ENCODE measurements at places on chromosomes 7 and 10.

GRCh38 chr10:2948127-2948854 is 119.1 kb upstream of the PFKP start:
- H3K27me3 ChIP-seq, result no peaks in the 10 kb centered on the region
- H3K36me3 ChIP-seq, result no peaks in the 10 kb centered on the region
- peak overlapping the region; percentile 34 for H3K4me3 ChIP-seq
- H3K4me1 ChIP-seq, result peaks cover 24% of the 10 kb centered on the region

DNA sequence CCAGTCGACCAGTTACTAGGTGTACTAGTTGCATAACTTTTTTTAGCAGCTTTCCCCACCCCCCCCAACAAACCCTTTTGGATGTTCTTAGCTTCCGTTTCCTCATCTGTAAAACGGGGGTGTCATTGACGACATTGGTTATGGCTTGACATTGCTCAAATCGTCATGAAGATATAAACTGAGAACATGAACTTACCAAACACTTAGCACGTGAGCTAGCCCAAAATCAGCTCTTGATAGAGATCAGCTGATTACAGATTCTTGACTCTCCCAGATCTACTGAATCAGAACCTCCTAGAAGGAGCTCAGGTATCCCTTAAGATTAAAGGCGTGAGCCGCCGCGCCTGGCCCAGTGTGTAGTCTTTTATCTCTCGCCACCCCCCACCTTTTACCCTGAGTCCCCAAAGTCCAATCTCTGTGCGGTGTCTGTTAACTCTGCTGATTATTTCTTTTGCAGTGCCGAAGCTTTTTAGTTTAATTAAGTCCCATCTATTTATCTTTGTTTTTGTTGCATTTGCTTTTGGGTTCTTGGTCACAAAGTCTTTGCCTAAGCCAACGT is 1.0 kb upstream of the GNA12 start:
- H3K27me3 ChIP-seq, result no peaks in the 10 kb centered on the region
- no peaks in the 10 kb centered on the region for H3K36me3 ChIP-seq
- DNase-seq, result no peak
- H3K27ac ChIP-seq, result no peak overlapping the region
- peak overlapping the region; percentile 80 for H3K4me3 ChIP-seq
- H3K4me1 ChIP-seq, result peaks cover 7% of the 10 kb centered on the region

DNA sequence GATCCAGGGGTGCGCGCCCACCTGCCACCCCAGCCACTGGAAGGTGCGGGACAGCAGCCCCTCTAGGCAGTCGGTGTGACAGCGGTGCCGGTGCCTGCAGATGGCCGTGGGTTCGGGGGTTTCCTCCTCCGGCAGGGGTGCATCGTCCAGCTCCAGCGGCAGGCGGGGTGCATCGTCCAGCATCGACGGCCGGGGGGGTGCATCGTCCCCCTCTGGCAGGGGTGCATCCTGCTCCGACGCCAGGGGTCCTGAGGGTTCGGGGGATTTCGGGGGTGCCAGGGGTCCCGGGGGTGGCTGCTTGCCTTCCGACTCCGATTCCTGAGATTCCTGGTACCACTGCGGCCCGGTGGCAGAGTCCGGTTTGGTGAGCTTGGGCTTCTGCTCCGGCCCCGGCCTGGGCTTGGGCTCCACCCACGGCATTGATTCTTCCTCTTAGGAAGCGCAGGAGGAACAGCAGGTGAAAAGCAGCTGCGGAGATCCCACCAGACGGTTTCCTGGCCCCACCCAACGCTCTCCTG is 90.2 kb upstream of the RAB18 start:
- H3K36me3 ChIP-seq, result no peaks in the 10 kb centered on the region
- H3K4me1 ChIP-seq, result no peaks in the 10 kb centered on the region
- no peak overlapping the region for H3K4me3 ChIP-seq
- no peak for DNase-seq

GRCh38 chr7:107085180-107085579 is 40.7 kb downstream of the PRKAR2B start:
- no peak overlapping the region for H3K27ac ChIP-seq
- H3K4me1 ChIP-seq, result no peaks in the 10 kb centered on the region
- no peak overlapping the region for H3K4me3 ChIP-seq

GRCh38 chr7:157612664-157613561 is 276.1 kb downstream of the DNAJB6 start:
- H3K4me1 ChIP-seq, result no peaks in the 10 kb centered on the region
- H3K27ac ChIP-seq, result no peak overlapping the region
- no peaks in the 10 kb centered on the region for H3K27me3 ChIP-seq
- no peak for DNase-seq

- DNase-seq, result no peak
- peaks cover 10% of the 10 kb centered on the region for H3K36me3 ChIP-seq
- no peaks in the 10 kb centered on the region for H3K4me1 ChIP-seq
These were observed 102.1 kb downstream of the CUX1 start for GRCh38 chr7:101919363-101920115.

DNA sequence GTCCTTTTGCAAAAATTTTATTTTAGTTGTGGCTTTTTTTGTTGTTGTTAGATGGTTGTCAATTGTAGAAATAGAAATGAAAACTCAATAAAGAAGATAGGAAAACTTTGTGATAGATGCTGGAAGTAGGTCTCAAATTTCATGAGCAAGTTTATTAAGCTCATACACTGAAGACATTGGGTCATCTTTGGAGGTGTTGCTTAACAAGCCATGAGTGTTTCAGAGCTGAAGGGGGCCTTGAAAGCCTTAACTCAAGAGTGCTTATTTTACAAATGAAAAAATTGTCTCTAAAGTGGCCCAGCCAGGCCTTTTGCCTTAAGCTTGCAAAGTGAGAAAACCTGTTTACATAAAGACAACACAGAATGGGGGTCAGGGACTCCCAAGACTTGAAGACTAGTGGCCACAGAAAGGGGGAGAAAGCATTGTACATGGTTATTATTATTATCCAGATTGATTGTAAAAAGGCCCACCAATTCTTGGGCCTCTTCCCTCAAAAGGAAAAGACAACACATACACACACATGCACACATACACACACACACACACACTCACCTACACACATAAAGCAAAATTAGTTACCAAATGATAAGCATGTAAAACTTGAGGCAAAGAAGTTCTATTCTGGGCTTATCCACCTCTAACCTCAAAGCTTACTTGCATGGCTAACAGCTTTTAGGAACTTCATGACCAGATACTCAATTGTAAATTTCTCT is 49.7 kb upstream of the GLCCI1 start:
- no peaks in the 10 kb centered on the region for H3K27me3 ChIP-seq
- H3K4me1 ChIP-seq, result peaks cover 47% of the 10 kb centered on the region
- H3K27ac ChIP-seq, result peak overlapping the region; percentile 46
- no peaks in the 10 kb centered on the region for H3K36me3 ChIP-seq

DNA sequence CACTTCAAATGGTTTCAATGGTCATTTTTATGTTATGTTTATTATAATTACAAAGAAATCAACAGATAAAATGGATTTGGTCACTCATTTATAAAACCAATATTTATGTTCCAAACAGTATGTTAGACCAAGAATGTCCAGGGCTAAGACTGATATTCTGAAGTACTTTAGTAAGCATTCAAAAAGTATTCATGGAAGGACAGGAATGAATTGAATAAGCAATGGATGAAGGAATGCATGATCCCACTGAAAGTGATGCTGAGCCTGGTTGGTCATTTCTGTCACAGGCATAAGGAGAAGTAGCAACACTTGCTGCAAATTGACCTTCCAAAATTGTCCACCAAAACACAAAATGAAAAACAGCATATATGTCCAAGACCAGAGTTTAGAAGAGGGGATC is 189.0 kb upstream of the CELF2 start:
- no peaks in the 10 kb centered on the region for H3K4me1 ChIP-seq
- H3K27ac ChIP-seq, result no peak overlapping the region
- H3K27me3 ChIP-seq, result no peaks in the 10 kb centered on the region
- no peak overlapping the region for H3K4me3 ChIP-seq
- H3K36me3 ChIP-seq, result no peaks in the 10 kb centered on the region
- DNase-seq, result no peak

GRCh38 chr7:134757938-134758337 is 21.5 kb upstream of the CALD1 start:
- H3K36me3 ChIP-seq, result no peaks in the 10 kb centered on the region
- no peaks in the 10 kb centered on the region for H3K4me1 ChIP-seq
- no peaks in the 10 kb centered on the region for H3K27me3 ChIP-seq
- no peak for DNase-seq

DNA sequence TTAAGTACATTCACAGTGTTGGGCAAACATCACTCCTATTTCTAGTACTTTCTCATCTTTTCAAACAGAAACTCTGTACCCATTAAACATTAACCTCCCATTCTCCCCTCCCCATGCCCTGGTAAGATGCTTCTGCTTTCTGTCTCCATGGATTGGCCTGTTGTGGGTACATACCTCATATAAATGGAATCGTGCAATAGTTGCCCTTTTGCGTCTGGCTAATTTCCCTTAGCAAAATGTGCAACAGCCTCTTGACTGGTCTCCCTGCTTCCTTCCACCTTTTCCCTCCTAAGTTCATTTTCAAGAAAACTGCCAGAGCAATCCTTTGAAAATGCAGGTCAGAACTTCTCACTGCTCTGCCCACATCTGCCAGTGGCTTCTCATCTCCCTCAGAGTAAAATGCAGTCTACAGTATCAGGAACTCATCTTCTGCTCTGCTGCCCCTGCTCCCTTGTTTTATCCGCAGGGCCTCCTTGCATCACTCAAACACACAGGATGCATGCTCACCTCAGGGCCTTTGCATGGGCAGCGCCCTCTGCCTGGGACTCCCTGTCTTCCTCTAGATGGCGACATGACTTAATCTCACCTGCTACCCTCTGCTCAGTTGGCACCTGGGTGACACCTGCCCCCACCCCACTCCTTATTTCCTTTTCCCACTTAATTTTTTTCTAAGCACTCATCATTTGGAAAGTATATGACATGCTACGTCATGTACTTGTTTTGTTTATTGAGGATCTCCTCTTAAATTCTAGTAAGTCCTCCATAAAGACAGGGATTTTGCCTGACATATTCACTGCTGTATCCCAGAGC is 44.3 kb upstream of the ECHDC3 start:
- DNase-seq, result peak; percentile 76
- no peak overlapping the region for H3K4me3 ChIP-seq
- no peaks in the 10 kb centered on the region for H3K27me3 ChIP-seq

GRCh38 chr10:3068968-3069737 is 1.8 kb downstream of the PFKP start:
- no peaks in the 10 kb centered on the region for H3K27me3 ChIP-seq
- H3K4me1 ChIP-seq, result peaks cover 12% of the 10 kb centered on the region
- peak overlapping the region; percentile 100 for H3K4me3 ChIP-seq
- H3K27ac ChIP-seq, result peak overlapping the region; percentile 85
- H3K36me3 ChIP-seq, result peaks cover 22% of the 10 kb centered on the region

GRCh38 chr10:74293686-74294371 is 142.8 kb downstream of the ADK start:
- no peak overlapping the region for H3K4me3 ChIP-seq
- no peaks in the 10 kb centered on the region for H3K36me3 ChIP-seq
- no peaks in the 10 kb centered on the region for H3K27me3 ChIP-seq
- no peaks in the 10 kb centered on the region for H3K4me1 ChIP-seq
- no peak overlapping the region for H3K27ac ChIP-seq
- DNase-seq, result no peak

- no peak overlapping the region for H3K4me3 ChIP-seq
- H3K36me3 ChIP-seq, result no peaks in the 10 kb centered on the region
- no peaks in the 10 kb centered on the region for H3K27me3 ChIP-seq
- H3K27ac ChIP-seq, result no peak overlapping the region
- DNase-seq, result no peak
These were observed 6.4 kb downstream of the NOD1 start for GRCh38 chr7:30472081-30472783.

DNA sequence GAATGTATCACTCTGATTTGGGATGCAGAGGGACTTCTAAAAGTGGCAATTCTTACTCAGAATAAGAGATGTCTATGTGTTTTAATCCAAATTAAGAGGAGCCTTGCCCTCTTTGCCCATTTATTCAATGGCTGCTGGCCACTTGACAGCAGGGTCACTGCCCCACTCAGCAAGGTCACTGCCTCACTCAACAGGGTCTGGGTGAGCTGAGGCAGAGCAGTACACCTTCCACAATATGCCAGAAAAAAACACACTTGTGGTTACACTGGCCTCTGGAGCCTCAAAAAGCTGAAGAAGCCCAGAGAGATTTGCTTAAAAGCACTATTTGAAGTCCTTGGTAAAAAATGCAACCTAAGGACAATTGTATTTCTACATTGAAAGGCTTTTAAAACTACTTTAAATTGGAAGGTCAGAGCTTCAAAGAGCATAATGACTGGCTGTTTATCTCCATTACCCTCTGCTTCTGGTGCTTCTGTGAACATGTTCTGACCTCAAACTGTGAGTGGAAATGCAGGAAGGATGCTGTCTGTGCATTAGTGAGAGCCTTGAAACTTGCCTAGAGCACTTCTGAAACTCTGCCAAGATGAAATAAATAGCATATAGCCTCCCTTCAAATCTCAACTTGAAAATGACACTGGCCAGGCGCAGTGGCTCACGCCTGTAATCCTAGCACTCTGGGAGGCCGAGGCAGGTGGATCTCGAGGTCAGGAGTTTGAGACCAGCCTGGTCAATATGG is 35.1 kb upstream of the WIPF3 start:
- no peaks in the 10 kb centered on the region for H3K27me3 ChIP-seq
- H3K4me3 ChIP-seq, result no peak overlapping the region
- no peaks in the 10 kb centered on the region for H3K36me3 ChIP-seq
- H3K27ac ChIP-seq, result no peak overlapping the region

- no peak for DNase-seq
- no peaks in the 10 kb centered on the region for H3K36me3 ChIP-seq
- H3K27ac ChIP-seq, result no peak overlapping the region
These were observed 232.4 kb upstream of the FZD8 start for GRCh38 chr10:35874311-35875015.

DNA sequence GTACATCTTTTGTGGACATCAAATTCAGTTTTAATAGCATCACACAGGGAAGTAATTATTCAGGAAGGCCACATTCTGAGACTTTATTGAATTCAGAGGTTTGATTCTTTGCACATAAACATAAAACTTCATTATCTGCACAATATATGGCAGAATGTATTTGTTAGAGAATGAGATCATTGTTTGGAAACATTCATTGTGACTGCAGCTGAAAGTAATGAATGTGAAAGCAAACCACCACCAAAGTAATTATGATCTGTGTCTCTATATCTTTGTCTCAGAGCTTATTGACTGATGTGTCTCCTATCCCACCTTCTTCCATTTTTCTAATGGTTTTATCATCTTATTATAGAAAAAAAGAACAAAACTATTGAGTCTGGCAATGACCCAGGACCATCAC is 340.9 kb upstream of the PCDH15 start:
- H3K36me3 ChIP-seq, result no peaks in the 10 kb centered on the region
- DNase-seq, result no peak
- no peak overlapping the region for H3K4me3 ChIP-seq

GRCh38 chr7:101598986-101599771 is 29.9 kb downstream of the MYL10 start:
- H3K4me3 ChIP-seq, result no peak overlapping the region
- H3K4me1 ChIP-seq, result no peaks in the 10 kb centered on the region
- no peaks in the 10 kb centered on the region for H3K27me3 ChIP-seq
- DNase-seq, result no peak
- H3K36me3 ChIP-seq, result no peaks in the 10 kb centered on the region

GRCh38 chr7:12436896-12437535 is 33.4 kb upstream of the VWDE start:
- H3K27me3 ChIP-seq, result no peaks in the 10 kb centered on the region
- no peak overlapping the region for H3K4me3 ChIP-seq
- H3K4me1 ChIP-seq, result no peaks in the 10 kb centered on the region
- H3K27ac ChIP-seq, result no peak overlapping the region

- no peak overlapping the region for H3K4me3 ChIP-seq
- no peak overlapping the region for H3K27ac ChIP-seq
- H3K36me3 ChIP-seq, result no peaks in the 10 kb centered on the region
These were observed 181.3 kb upstream of the FZD1 start for GRCh38 chr7:91082852-91083495.
